ENCODE measurements at places on chromosomes 2 and 18.

DNA sequence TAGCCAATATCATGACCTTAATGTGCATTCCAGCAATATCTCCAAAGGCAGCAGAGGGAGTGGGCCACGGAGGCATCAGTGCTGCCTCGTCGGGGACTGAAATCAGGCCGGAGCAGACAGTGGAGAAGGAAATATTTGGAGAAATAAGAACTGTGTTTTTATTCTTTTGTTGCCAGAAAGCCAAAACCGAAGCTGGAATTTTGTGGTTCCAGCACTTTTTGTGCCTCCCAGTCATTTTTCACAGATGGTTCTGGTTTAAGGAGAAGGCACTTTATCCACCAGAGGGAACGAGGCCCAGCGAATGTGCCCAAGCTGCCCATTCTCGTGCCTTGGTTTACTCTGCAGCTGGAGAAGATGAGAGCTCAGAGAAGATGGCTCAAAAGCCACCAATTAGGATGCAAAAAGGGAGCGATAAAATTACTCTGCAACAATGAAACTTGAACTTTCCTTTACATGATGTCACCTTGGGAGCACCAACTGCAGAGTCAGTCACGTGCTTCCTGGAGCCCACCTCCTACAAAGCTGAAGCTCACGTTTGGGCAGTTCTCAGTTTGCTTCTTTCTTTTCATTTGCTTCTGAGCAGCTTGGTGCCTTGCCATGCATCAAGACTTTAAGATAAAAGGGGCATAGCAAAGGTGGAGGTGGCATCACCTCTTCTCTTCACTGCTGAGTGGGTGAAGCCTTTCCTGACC is 288.7 kb downstream of the LPIN1 start:
- peak; percentile 17 for DNase-seq

DNA sequence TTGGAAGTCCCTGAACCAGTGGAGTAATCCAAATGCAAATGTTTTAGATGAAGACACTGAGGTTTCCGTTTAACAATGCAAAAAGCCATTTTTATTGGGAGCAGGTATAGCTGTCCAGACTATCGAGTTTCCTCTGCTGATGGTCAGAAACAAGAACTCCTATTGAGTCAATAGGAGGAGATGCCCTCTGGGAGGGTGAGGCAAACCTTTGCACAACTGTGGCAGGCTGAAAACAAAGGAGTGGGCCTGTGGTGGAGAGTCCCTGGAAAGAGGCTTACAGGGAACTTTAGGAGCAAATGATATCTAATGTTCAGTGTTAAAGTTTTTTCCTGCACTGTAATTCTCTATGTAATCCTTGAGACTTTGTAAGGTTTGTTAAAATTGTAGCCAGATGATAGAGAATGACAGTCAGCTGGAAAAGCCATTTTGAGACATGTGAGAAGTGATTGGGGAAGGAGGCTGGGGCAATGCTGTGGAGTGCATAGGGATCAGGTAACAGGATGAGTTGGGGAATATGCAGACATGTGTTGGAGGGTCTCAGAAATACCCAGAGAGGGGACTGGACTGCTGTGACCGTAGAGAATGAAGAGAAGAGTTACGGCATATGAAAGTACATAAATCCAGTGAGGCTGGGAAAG is 15.1 kb upstream of the EML4 start:
- DNase-seq, result no peak

GRCh38 chr2:113061241-113061640 is 2.2 kb downstream of the IL36RN start:
- no peak for DNase-seq

GRCh38 chr2:134689315-134689714 is 29.5 kb downstream of the TMEM163 start:
- no peak for DNase-seq

Data from fibroblast of skin of abdomen (primary cell).